ENCODE measurements at places on chromosomes 1 and 21.
A peak's percentile ranks its signal among the peaks of the same experiment; 100 is the strongest.

GRCh38 chr1:176959191-176959820 lies 205.2 kb downstream of the ASTN1 start:
- no peak for DNase-seq

DNA sequence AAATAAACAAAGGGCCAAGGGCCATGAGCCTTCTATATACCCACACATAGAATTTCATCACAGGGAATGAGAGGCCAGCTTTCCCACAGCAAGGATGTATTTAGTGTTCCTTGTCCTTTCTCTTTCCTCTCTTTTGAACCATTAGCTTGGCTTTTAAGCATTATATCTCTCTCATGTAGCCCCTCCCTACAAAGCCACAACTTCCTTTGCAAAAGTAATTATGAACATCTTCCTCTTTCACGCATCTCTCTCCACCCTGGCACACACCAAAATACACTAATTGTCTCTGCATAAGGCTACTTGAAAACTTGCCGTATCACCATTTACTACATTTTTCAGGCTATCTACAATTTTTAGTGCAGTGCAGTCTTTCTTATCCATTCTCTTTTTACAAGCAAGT lies 1.9 kb upstream of the AK5 start:
- DNase-seq: no peak

- DNase-seq: no peak
Observed at GRCh38 chr21:16633831-16634459, 878.9 kb upstream of the CXADR start.

- no peak for DNase-seq
Observed at GRCh38 chr1:116310180-116310579, 62.9 kb upstream of the ATP1A1 start.

- DNase-seq: no peak
Observed at GRCh38 chr1:148388260-148389026, 94.7 kb downstream of the PPIAL4G start.

- no peak for DNase-seq
Observed at GRCh38 chr1:169137357-169137756, 30.9 kb downstream of the ATP1B1 start.

DNA sequence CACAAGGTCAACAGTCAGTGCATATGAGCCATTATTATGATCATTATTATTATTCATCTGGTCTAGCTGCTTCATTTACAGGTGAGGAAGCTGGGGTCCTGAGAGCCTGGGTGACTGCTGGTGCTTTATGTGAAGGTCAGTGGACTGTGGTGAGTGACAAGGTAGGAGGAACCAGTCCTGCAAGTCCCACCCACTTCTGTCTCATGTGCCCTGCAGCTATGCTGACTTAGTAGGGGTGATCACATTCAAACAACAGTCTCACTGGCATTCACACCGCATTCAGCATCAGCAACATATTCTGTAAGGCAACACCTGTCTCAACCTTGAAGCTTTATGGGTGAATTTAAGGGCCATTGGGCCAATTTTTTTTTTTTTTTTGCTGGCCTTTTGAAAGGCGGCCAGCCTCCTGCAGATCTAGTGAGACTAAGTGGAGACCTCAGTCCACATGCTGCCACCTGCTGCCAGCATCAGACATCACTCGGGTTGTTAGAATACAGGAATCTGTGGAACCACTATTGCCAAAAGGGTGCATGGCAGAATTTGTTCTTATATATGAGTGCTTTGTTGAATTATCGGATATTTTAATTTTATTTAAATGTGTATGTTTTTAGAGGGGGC lies 59.9 kb upstream of the CACNA1E start:
- DNase-seq: peak; percentile 58

DNA sequence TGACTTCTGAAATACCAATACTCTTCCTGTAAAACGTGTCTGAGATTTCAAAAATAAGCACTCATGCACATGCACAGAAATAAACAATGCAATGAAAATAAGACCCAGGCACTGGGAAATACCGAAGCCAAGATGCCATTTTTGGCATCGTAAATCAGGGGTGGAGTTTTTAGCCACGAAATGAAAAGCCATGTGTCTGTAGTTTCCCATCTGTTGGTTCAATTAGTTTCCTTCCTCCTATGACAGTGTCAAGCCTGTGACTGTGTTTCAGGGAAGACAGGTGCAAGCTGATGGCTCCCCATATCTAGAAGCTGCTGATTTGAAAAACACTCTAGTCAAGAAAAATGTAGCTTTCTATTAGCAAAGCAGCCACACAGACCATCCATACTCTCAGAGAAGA lies 480.4 kb upstream of the CAMK1G start:
- peak; percentile 3 for DNase-seq

DNA sequence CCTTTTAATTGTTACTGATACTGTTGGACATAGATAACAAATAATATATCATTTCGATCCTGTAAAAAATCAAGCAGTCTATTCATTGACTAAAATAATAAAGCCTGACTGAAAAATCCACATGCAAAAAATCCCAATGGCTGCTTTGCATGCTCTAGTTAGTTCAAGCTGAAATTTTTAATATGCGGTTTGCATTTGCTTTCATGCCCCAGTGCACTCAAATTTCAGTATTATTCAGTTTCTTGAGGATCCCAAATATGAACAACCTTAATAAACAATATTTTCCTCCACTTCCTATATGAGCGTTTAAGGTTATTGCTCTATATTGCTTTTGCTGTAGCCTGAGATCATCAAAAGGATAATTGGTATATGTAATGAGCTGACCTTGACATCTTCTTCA lies 75.1 kb upstream of the DPH5 start:
- DNase-seq: no peak

GRCh38 chr1:2833454-2834145 lies 32.1 kb upstream of the TTC34 start:
- no peak for DNase-seq

DNA sequence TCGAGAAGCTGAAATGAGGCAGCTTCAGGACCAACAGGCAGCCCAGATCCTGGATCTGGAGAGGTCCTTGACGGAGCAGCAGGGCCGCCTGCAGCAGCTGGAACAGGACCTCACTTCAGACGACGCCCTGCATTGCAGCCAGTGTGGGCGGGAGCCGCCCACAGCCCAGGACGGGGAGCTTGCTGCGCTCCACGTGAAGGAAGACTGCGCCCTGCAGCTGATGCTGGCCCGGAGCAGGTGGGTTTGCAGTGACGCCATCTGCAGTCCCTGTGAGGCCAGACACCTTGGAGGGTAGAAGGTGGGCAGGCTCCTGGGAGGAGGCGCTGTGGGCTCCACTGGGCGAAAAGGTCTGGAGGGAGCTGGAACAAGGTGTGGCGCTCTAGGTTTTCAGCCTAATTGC lies 39.7 kb downstream of the PCNT start:
- no peak for DNase-seq

- no peak for DNase-seq
Observed at GRCh38 chr1:2023187-2023586, 4.0 kb downstream of the GABRD start.

DNA sequence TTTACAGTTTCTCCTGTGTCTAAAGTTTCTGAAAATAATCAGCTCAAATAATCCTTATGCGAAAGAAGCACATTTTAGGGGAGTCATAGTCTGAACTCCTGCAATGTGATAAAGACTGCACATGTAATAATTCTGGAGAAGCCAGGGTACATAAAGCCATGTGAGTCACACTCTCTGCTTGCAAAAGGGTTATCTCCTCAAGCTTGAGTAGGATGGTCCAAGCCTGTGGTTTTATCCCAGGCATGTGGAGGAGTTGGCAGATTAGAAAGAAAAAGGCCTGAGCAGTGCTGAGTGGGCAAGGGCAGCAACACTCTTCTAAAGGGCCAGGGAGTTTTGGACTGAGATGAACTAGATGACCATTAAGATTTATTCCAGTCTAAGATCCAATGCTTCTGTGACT lies 220.4 kb downstream of the RHOU start:
- no peak for DNase-seq

DNA sequence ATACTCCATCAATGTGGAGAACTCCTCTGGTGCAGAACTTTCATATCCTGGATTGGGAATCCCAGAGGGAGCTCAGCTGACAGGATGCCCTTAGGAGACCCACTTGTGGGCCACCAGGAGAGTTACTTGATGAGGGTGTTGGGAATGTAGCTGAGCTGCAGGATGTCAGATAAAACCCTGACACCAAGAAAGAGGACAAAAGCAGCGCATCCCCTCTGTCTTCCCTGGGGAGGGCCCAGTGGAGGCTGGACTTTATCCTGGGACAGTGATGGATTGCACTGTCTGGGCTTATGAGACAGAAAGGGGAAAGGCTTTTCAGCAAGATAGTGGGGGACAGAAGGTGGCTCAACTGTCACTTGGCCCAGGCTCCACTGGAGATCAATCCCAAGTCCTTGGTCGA lies 88.1 kb upstream of the BCAR3 start:
- no peak for DNase-seq

- DNase-seq: no peak
Observed at GRCh38 chr21:43306911-43307676, 119.8 kb downstream of the SIK1 start.

GRCh38 chr1:36534711-36535412 lies 52.1 kb upstream of the CSF3R start:
- DNase-seq: no peak

GRCh38 chr21:26099610-26100219 lies 70.9 kb downstream of the APP start:
- peak; percentile 9 for DNase-seq

- no peak for DNase-seq
Observed at GRCh38 chr1:236575523-236575922, 28.8 kb downstream of the HEATR1 start.

- DNase-seq: no peak
Observed at GRCh38 chr21:42041711-42042110, 29.4 kb upstream of the UMODL1 start.

GRCh38 chr1:93702111-93702827 lies 20.6 kb upstream of the BCAR3 start:
- no peak for DNase-seq

DNA sequence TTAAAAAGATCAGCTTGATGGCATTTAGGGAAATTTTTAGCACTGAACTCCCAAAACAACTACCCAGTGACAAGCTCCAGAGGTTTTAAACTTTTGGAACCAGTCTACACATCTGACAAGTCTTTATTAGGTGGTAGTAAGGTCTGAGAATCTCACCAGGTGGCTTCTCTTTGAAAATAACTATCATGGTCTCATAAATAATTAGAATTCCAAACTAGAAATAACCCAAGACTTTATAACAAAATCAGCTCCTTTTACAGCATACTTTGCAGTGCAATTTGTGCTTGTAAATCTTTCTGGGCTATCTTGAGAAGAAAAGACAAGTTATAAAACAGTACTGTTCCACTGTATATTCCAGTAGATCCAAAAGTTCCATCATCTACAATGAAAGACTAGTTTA lies 108.7 kb downstream of the LTN1 start:
- DNase-seq: no peak

DNA sequence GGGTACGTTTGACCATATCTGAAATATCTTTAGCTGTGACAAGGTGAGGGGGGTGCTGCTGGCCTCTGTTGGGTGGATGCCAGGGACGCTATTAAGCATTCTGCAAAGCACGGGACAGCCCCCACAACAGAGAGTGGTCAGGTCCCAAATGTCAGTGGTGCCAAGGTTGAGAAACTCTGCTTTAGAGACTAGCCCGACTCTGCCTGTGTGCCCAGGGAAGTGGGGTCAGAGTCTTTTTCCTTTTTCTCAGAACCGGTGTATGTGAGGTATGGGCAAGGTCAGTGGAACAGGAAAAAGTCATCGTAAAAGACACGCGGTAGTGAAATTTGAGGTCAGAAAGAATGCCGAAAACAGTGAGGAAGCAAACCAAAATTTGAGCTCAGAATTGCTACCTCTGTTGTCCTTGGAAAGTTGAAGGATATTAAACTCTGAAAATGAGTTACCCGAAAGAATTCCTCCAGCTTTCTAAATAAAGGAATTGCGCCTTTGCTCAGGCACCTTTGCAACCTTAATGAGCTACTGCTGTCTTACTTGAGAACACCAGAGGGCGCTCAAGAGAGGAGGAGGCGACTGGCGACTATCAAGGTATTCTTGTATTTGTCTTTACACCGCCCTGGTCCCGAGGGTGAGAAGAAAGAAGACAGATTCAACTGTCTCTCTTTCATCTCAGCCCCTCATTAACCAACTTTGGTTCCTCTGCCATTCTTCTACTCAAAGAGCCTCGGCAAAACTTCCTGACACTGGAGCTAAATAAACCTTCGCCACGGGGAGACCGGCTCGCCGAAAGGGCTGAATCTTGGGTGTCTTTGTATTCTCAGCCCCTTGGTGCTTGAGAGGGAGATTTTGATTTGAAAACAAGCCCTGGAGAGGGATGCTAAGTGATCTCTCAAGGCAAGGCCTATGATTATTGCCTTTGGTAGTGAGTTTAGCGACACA lies 85.4 kb upstream of the OLIG2 start:
- peak; percentile 47 for DNase-seq

DNA sequence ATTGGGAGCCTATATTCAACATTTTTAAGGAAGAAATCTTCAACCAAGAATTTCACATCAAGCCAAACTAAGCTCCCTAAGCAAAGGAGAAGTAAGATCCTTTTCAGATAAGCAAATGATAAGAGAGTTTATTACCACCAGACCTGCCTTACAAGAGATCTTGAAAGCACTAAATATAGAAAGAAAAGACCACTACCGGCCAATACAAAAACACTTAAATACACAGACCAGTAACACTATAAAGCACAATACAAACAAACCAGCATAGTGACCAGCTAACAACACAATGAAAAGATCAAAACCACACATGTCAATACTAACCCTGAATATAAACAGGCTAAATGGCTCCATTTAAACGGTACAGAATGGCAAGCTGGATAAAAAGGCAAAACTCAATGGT lies 165.4 kb downstream of the MRPL39 start:
- no peak for DNase-seq
